ENCODE measurements at places on chromosomes 6 and 20.

GRCh38 chr20:24778585-24779031 lies 170.5 kb upstream of the CST7 start:
- no peak for DNase-seq

GRCh38 chr20:18265441-18265840 lies 22.9 kb upstream of the ZNF133 start:
- no peak for DNase-seq

DNA sequence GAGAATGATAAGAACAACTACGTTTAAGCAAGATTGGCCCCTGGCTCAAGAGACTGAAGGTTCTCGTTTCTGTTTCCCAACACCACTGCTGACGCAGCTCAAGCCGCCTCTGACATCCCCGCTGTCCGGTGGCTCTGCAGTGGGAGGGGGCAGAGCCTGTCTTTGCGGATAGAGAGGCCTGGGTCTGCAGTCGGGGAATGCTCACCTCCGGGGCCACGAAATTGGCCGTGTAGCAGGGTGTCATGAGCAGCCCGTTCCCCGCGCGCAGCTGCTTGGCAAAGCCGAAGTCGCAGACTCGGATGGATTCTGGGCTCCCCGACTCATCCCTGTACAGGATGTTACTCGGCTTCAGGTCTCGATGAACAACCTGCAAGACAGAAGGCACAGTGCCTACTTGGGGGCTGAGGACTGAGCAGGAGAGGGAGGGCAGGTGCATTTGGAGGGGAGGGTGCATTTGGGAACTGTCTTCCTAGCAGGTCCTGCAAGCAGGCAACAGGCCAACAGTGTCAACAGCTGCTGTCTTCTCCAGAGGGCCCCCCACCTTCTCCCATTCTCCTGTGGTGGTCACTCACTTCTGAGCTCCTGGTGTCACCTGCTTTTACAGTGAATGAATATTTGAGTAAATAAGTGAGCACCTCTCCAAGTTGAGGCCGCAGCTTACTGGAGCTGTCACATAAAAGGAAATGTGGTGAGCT lies 40.5 kb upstream of the MPC1 start:
- DNase-seq, result no peak

DNA sequence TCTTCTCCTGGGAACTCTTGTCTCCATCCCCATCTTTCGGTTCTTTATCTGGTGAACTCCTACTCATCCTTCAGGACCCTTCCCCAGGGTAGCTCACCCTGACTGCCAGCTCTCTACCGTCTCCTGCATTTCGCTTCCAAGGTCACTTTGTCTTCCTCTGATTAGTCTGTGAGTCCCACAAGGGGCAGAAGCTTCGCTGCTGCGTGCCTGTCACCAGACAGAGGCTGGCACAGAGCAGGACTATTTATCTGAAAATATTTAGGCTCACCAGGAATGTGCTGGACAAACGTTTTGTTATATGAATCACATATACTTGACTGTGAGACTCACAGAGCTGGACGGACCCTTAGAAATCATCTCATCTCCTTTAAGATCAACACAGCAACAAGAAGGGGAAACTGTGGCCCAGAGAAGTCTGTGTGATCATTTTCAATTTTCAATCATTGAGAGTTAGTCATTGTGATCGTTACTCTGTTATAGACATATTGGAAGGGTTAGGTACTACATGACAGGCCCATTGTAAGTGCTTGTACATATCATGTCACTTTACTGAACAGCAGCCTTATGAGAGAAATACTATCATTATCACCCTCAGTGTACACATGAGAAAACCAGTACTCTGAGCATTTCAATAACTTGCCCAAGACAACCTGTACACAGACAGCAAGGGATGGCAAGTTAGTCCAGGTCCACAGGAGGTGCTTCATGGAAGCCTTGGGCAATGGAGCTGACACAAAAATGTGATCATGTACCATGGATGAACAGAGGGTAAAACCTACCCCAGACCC lies 51.4 kb downstream of the JPH2 start:
- no peak for DNase-seq

GRCh38 chr20:10255846-10256245 lies 37.2 kb downstream of the SNAP25 start:
- DNase-seq, result no peak

- no peak for DNase-seq
Observed at GRCh38 chr20:21028921-21029320, 77.2 kb downstream of the LINC00237 start.

DNA sequence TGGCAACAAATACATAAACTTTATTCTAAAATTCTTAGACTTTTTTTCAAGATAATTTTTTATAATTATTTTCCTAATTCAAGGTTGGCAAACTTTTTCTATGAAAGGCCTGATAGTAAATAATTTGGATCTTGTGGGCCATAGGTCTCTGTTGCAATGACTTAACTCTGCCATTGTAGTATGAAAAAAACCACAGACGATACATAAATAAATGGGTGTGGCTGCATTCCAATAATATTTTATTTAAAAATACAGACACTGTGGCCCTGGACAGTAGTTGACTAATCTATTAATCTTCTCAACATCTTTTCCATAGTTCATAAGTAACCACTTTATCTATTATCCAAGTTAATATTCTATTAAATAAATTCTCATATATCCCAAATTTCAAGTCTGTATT lies 281.1 kb downstream of the SYNE1 start:
- DNase-seq, result no peak

GRCh38 chr20:45406260-45407066 lies 1.6 kb upstream of the DBNDD2 start:
- DNase-seq, result peak; percentile 22

- DNase-seq, result no peak
Observed at GRCh38 chr6:114452785-114453401, 110.1 kb upstream of the HS3ST5 start.

GRCh38 chr20:3674995-3675900 lies 6.6 kb downstream of the ADAM33 start:
- no peak for DNase-seq

- DNase-seq, result no peak
Observed at GRCh38 chr6:38831865-38832264, 116.8 kb downstream of the DNAH8 start.

GRCh38 chr6:55818482-55818881 lies 56.9 kb downstream of the BMP5 start:
- DNase-seq, result no peak

- no peak for DNase-seq
Observed at GRCh38 chr6:111852725-111853124, 20.5 kb downstream of the FYN start.

GRCh38 chr6:139126255-139126654 lies 8.6 kb upstream of the HECA start:
- no peak for DNase-seq

DNA sequence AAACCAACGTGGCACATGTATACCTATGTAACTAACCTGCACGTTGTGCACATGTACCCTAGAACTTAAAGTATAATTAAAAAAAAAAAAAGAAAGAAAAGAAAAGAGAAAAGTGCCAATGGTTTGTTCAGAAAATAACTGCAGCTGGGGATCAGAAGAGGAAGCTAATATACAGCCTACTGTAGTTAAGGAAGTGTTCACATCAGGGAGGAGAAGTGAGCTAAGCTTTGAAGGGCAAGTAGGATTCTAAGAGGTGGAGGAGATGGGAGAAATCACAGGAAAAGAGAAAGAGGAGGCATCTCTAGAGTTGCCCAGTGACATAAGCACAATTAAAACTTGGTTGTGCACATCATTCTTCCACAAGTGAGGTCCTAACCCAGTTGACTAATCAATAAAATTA lies 214.4 kb upstream of the DTNBP1 start:
- DNase-seq, result no peak

GRCh38 chr6:31558631-31559500 lies 11.5 kb downstream of the NFKBIL1 start:
- DNase-seq, result peak; percentile 61

DNA sequence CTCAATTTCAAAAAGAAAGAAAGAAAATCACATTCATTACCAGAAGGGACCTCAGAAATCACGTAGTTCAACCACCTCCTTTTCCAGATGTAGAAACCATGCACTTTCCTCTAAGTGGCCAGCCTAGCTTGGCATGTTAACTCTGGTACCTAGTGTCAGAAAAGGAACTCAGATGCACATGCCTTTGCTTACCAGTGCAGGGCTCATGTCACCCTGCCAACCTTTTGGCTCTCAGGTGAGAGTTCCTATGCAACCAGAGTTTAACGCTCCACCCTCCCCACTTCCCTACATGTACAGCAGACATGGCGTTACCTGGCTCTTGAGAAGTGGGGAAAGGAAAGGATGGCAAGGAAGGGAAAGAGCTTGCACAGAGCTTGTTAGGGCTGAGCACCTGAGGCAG lies 16.3 kb upstream of the IL17F start:
- DNase-seq, result no peak

GRCh38 chr6:4130357-4130987 lies 4.9 kb downstream of the ECI2 start:
- DNase-seq, result no peak

GRCh38 chr20:24370249-24370648 lies 99.2 kb upstream of the SYNDIG1 start:
- DNase-seq, result no peak

GRCh38 chr20:31933698-31934097 lies 18.1 kb downstream of the PDRG1 start:
- no peak for DNase-seq

DNA sequence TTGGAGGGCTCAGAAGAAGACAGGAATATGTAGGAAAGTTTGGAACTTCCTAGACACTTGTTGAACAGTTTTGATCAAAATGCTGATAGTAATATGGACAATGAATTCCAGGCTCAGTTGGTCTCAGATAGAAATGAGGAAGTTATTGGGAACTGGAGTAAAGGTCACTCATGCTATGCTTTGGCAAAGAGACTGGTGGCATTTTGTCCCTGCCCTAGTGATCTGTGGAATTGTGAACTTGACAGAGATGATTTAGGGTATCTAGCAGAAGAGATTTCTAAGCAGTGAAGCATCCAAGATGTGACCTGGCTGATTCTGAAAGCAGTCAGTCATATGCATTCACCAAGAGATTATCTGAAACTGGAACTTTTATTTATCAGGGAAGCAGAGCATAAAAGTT lies 45.1 kb downstream of the FRK start:
- DNase-seq, result no peak

- DNase-seq, result no peak
Observed at GRCh38 chr20:62406635-62407176, 379 bp downstream of the CABLES2 start.

- no peak for DNase-seq
Observed at GRCh38 chr20:41178904-41179432, 41.6 kb downstream of the PLCG1 start.

- DNase-seq, result no peak
Observed at GRCh38 chr6:31074401-31074800, 38.0 kb downstream of the C6orf15 start.

GRCh38 chr6:158863646-158864045 lies 44.5 kb upstream of the EZR start:
- no peak for DNase-seq

- no peak for DNase-seq
Observed at GRCh38 chr6:35592178-35592577, 79.5 kb upstream of the TULP1 start.

DNA sequence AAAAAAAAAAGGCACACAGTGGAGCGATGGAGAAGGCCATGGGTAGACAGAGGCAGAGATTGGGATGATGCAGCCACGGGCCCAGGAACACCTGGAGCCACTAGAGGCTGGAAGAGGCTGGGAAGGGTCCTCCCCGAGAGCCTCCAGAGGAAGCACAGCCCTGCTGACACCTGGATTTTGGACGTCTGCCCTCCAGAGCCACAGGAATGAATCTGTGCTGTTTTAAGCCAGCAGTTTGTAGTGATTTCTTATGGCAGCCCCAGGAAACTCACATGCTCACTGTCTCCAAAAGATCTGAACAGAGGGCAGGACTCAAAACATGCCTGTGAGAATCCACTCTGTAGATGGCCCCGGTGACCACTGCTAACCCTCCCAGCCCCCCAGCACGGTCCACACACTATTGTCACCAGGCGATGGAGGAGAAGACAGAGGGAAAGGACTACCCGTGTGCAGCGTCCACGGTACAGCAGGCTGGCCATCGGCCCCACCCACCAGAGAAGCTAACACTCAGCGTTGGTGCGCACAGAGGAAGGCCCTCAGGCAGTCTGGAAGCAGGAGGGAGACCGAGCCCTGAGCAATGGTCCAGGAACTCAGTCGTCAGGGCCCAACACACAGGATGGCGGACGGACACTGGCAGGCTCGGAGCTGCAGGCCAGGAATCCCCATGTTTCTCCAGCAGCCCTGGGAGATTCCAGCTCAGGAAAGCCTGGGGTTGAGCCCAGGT lies 99.7 kb downstream of the BMP7 start:
- no peak for DNase-seq

DNA sequence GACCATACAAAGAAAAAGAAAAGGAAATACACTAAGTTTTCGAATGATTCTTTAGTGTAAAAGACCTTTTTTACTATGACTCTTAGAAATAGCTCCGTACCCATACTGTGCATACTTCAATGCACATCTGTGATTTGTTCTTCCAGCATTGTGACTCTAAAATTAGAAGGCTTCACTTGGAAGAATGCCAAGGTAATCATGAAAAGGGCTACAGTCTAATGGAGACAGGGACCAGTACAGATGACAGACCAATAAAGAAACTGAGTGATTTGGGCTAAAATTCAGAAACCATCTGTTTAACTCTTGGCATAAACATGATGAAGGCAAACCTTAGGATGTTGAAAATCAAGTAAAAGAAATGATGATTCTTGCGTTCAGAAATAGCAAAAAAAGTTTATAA lies 46.3 kb downstream of the CYP39A1 start:
- DNase-seq, result no peak

DNA sequence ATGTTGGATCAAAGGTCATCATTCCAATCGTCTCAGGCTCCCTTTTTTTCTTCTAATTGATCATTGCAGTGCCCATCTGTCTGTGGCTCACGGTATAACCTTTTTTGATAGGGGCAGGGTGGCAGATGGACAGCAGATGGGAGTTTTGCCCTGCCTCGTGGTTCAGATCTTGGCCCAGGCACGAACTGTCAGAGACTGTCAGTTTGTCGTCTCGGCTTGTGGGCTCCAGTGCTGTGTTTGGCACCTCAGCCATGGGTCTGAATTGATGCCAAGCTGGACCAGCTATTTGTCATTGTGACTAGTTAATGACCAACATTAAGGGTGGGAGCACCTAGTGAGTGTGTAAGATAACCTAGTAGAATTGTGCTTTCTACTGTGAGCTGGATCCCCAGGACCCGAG lies 197.6 kb downstream of the PRL start:
- no peak for DNase-seq

DNA sequence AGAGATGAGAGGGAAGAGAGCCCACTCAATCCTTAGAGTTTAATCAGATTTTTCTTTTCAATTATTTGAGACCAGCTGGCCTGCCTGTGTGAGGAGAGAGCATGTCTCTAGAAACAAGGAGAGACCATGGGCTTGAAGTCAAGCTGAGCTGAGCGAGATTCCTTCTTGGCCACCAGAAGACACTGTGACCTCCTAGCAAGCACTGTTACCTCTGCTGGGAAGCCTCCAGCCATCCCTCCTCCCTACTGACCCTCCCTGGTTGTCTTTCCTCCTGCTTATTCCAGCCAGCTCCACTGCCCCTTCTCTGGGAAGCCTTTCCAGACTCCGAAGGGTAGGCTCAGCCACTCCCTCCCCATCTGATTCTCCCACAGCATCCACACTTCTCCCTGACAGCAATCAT lies 110.0 kb downstream of the SCML4 start:
- DNase-seq, result no peak

Data from effector CD4-positive, alpha-beta T cell (primary cell).